ENCODE measurements at places on chromosomes 6 and 20.

DNA sequence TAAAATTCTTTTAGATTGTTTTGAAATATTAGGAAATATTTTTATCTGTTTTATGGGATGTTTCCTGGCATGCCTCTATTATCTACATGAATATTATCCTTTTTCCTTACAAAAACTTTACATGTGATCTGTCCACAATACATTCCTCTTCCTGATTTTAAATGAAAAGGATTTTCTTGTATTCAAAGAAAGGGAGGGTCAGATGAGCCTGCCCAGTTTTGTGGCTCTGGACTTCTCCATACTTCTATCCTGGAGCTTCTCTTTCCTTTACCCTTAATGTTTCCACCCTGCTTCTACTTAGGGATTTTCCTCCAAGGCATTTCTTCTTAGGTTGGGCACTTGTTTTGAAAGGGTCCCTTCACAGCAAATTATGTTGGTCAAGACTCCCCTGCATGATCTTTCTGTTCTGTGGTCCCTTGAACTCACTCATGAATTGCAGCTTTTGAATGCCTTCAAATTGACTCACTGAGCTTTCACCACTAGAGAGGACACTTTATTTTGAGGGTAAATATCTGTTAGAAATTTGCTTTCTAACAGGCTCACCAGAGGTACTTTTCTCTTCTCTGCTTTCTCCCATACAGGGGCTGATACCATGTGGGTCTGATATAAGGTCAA, 104.9 kb downstream of the CENPW start:
- DNase-seq, result no peak

- peak; percentile 38 for DNase-seq
Observed at GRCh38 chr6:25192590-25193459, 86.3 kb upstream of the CARMIL1 start.

DNA sequence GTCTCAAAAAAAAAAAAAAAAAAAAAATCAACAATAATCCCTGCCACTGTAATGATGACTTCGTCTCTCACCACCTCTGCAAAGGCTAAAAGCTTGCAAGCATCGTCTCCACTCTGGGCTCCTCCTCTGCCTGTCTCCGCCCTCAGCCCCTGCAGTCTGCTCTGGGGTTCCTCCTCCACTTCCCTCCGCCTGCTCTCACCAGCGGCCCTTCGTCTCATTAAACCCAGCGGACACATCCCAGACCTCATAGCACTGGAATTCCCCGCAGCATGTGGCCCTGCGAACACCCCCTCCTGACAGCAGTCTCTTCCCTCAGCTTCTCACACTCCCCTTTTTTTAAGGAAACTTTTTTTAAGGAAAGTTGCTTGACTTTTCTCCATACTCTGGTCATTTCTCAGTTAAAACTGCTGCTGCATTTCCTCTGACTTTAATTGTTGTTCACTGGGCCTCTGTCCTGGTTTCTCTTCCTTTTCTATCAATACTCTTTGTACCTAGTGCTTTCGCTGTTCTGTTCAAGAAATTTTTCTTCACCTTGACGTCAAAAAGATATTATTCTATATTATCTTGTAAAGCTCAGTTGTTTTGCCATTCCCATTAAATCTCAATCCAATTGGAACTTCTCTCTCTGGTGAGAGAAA, 70.9 kb upstream of the PLEKHG1 start:
- no peak for DNase-seq

DNA sequence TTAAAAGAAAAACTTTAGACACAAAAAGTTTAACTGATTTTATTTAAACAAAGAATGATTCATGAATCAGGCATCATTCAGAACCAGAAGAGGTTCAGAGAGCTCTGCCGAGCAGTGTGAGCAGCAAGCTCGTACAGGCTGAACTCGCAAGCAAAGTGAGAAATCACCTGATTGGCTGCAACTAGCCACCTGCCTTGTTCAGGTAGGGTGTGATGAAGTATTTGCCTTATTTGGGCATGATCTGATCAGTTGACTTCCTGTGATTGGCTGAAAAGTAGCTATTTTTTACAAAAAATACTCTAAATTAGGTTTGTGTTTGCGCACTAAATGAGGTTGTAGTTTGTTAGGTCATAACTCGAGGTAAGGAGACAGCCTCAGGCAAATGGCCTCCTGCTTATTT, 80.7 kb downstream of the HIVEP1 start:
- DNase-seq, result peak; percentile 19

GRCh38 chr6:89566008-89566800, 72.3 kb downstream of the LYRM2 start:
- DNase-seq, result no peak

All from epithelial cell of esophagus (primary cell).